ENCODE measurements at places on chromosomes 5 and 9.
A peak's percentile ranks its signal among the peaks of the same experiment; 100 is the strongest.

DNA sequence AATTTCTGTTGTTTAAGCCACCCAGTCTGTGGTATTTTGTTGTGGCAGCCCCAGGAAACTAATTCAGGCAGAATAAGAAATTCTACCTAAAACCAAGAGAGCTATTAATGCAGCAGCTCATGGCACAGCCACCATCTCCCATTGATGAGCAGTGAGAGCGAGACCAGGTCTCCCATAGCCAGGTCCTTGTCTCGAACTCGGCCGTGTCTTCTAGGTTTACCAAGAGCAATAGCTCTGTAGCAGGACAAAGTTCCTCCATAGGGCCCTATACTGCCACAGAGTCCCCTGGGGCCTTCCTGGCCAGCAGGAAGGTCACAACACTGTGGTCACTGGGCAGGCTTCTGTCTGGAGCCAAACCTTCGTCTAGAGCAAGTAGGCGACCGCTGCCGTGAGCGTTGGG is 34.5 kb upstream of the TJP2 start:
- DNase-seq: no peak

GRCh38 chr5:31987985-31988710 is 186.0 kb downstream of the GOLPH3 start:
- no peak for DNase-seq

- DNase-seq: peak; percentile 68
These were observed 87.7 kb downstream of the FSTL4 start for GRCh38 chr5:133524666-133525065.

DNA sequence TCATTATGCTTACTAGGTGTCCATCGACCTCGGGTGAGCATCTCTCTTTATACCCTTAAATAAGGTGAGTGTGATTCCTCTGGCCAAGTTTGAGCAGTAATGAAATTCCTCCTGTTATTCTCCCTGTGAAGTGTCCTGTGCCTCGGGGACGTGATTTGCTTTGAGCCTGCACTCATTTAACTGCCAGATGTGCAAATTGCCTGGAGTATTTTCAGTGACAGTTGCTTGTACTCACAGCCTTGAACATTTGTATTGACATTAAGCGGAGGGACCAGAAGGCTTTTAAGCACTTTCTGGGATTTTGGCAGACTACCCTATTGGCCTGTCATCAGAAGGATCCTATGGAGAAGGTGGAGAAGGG is 126.9 kb downstream of the DOCK2 start:
- DNase-seq: no peak

- no peak for DNase-seq
These were observed 78.2 kb downstream of the GOLM1 start for GRCh38 chr9:86021166-86021565.

DNA sequence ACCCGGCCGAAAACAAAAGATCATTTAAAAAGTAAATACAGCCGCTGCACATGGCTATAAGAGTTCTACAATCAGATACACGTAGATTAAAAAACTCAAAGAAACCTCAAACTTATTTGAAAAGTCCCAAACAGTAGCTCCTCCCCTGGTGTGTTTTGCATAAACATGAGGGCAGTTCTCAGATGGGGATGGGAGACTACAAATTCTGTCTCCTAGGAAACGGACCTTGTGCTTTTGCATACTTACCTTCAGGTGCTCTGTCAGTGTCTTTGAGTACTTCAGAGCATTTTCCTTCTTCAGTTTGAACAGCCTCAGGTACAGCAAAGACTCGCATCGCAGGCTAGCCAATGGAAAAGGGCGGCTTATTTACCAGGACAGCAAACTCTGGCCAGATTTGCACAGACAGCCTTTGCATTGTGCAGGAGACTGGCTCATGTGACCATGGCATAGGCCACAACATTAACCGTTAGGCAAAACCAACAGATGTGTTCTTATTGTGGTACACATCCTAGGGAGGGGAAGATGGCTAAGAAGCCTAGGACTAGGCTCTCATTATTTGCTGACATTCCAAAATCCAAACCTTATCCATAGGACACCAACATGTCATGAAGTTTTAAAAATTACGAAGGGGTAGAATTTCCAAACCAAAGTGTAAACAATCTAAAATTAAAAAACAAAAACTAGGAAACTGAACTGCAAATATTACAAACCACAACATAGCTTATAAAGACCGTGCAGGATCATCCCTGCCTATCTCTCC is 12.8 kb downstream of the LEAP2 start:
- no peak for DNase-seq

DNA sequence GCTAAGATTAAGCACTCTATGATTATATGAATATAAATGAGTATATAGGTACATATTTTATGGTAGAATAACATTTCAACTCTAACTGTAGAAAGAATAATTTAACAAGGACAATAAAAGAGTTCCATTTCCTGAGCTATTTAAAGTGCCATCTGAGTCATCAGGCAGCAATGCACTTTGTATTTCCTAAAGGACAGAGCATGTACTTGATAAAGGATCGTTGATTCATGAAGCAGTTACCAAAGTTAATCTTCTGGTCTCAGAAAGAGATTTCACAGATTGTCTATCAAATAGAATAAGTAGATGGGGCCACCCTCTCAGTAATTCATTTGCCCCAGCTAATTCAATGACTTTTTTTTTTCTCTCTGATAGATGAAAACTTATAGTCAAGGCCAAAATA is 747.8 kb downstream of the CDH18 start:
- no peak for DNase-seq

DNA sequence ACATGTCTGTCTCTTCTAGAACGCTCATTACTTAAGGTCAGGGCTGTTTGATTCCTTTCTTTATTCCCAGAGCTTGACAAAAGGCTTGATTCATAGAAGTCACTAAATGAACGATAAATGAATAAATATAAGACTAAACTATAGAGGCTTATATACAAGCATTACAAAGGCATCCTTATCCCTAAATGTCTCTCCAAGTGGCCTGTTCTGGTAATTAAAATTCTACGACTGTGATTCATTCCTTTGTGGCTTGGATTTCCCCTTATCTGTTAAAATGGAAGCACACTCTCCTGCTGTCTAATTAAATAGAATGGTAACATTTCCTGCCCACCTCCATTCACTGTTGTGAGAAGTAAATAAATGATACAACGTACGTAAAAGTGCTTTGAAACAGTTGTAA is 49.5 kb downstream of the C7 start:
- no peak for DNase-seq

- DNase-seq: no peak
These were observed 35.3 kb upstream of the SMARCA2 start for GRCh38 chr9:1979741-1980367.

- no peak for DNase-seq
These were observed 25.5 kb upstream of the TRAF1 start for GRCh38 chr9:120951960-120952618.

DNA sequence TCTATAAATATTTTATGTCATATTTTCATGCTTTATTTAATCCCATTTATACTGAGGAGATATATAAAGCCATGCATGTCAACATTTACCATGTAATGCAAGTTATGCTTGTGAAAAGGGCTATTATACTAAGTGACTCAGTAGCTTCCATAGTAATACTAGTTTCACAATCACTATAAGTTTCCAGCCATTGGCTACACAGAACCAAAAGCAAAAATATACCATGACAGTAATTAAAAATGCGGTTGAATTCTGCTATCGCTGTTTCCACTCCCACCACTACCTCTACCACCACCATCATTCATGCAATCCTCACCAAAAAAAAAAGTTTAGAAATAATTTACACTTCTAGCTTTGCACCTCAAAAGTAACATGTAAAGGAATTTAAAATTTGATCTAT is 60.2 kb downstream of the MLLT3 start:
- DNase-seq: no peak

DNA sequence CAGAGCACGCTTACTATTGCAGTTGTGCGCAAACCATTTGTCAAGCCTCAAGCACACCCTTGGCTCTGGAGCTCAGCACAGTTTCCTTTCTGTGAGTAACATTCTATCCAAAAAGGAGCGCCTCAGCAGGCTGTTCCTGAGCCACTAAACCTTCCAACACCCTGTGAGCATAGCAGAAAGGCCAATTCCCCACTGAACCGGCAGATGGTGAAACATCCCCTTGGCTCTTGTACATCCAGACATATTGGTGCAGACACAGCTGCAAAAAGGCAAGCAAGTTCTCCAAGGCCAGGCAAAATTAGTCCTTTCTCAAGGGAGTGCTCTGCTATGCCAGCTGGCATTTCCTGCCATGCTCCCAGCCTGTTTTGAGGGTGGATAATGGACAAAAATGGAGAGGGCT is 44.1 kb upstream of the CEMIP2 start:
- no peak for DNase-seq

DNA sequence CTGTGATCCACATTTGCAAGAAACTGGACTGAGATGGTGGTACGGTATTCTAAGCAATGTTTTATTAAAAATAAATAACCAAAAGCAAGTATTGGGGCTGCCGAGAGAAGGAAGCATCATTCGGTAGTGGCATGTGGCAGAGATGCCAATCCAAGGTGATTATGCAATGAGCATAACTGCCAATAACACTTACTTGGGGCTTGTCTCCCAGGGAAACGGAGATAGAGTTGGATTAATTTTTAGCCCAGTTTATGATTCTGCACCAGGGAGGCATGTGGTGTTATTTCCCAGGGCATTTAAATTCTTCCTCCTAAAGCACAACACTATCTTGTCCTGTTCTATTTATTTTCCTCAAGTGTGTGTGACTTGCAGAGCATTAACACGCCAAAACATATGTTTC is 17.9 kb downstream of the SLC24A2 start:
- no peak for DNase-seq

GRCh38 chr5:169971780-169972179 is 8.5 kb downstream of the INSYN2B start:
- no peak for DNase-seq

DNA sequence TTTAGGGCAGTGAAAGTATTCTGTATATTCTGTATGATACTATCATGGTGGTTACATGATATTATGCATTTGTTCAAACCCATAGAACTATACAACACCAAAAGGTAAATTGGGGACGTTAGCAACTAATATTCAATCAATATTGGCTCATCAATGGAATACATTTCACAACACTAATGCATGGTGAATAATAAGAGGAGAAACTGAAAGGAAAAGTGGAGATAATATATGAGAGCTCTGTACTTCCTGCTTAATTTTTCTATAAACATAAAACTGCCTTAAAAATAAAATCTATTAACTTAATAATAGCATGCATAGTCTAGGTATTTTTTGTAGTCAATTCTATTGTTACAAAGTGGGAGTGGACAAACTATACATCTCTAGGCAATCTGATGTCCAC is 66.3 kb downstream of the TRIM32 start:
- DNase-seq: no peak

- DNase-seq: no peak
These were observed 275.6 kb downstream of the KDM4C start for GRCh38 chr9:7033076-7034045.

- DNase-seq: no peak
These were observed 13.5 kb downstream of the RGS3 start for GRCh38 chr9:113477058-113477457.

GRCh38 chr9:2418619-2419018 is 203.0 kb upstream of the VLDLR start:
- DNase-seq: peak; percentile 56

DNA sequence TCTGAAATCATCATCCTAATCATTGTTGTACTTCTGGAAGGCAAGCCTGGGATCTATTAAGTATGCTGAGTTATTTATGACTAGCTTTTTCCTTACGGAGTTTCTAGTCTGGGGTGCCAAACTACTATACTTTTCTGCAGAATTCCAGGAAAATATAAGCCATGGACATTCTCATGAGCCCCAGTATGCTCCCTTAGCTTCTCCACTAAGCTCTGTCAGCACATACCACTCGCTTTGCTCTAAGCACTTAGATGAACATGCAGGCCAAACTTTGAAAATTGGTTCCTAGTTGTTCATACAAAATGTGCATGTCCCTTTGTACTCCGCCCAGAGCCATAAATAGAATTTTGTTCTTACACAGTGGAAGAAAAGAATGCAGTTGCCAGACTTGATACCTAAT is 284.6 kb downstream of the ARRDC3 start:
- no peak for DNase-seq

GRCh38 chr9:101574731-101575333 is 19.9 kb downstream of the PPP3R2 start:
- DNase-seq: no peak

DNA sequence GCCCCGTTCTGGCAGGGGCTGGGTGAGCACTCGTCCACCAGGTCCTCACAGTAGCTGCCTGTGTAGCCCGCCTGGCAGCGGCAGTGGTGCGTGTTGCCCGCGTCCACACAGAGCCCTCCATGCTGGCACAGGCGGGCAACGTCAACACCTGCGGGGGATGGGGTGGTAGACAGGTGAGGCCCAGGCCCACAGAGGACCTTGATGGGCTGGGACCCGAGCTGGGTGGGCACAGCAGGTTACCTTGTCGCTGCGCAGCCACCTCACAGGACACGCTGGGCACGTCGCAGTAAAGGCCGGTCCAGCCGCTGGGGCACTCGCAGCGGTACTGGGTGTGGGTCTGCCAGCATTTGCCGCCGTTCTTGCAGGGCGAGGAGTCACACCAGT is 25.1 kb upstream of the SEC16A start:
- DNase-seq: no peak

GRCh38 chr5:181229996-181230395 is 6.9 kb downstream of the TRIM41 start:
- DNase-seq: no peak

DNA sequence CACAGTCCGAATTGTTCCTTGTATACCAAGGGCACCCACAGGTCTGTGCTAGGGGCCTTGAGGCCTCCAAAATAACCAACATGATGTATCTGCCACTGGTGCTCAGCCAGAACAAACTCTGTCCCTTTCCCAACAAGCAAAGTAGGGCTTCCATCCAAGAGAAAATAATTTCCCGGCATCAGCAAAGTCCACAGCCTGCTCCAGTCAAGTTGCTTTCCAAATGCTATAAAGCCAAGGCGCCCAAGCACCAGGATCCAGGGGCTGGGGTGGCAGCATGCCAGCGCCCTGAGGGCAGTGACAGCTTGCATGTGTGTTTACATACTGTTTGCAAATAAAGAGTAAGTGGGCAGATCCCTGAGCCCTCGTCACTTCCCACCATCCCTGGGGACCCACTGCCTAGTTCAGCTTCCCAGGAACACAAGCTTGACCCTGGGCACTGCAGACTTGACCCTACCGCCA is 155.9 kb downstream of the ERCC6L2 start:
- no peak for DNase-seq

GRCh38 chr9:26142201-26142600 is 464.0 kb upstream of the TUSC1 start:
- DNase-seq: no peak

- no peak for DNase-seq
These were observed 6.2 kb downstream of the NKD2 start for GRCh38 chr5:1014781-1015221.

- peak; percentile 48 for DNase-seq
These were observed 1.3 kb downstream of the PCSK5 start for GRCh38 chr9:75891771-75892215.

- DNase-seq: no peak
These were observed 233.5 kb upstream of the GAS1 start for GRCh38 chr9:87180841-87181240.

- no peak for DNase-seq
These were observed 1286.1 kb downstream of the PTPRD start for GRCh38 chr9:9326749-9327148.

- DNase-seq: no peak
These were observed 413.8 kb upstream of the CCNH start for GRCh38 chr5:87826507-87826906.

GRCh38 chr5:54718656-54719055 is 201.1 kb downstream of the SNX18 start:
- DNase-seq: no peak

Data from retina (tissue), 1 donor.